ENCODE measurements at places on chromosomes 3 and 15.

GRCh38 chr15:68874788-68875187 is 54.1 kb upstream of the ANP32A start:
- DNase-seq = no peak

DNA sequence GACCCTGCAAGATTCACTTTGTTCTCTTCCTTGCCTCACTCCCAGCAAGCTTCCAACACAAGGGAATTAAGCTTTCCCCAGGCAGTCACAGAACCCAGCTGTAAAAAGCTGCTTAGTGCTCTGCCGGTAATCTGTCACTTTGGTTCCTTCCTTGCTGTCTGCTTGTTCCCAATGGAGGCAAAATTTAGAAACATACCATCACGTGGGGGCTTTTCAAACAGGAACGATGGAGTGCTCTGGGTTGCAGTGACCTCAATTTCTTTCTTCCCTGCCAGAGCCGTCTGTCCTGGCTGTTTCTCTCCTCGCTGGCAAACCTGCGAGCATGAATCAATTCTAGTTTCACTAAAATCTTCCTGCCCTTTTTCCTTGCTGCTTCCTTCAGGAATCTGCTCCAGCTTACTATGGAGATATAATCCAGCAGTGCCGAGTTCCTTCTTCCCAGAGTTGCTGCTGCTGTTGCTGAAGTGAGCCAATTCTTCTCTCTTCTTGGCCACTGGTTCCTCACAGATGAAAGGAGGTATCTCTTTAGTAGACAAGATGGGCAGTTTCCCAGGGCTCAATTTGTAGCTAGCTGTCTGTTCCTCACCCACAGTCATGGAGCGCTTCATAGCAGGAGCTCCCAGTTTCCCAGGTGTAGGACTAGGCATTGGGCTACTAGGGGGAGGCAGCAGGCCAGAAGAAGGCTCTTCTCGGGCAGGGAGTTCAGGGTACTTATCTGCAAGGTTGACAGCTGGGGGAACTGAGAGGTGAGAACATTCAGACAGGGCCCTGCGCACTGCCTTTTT is 88.1 kb downstream of the DHX30 start:
- DNase-seq = no peak

DNA sequence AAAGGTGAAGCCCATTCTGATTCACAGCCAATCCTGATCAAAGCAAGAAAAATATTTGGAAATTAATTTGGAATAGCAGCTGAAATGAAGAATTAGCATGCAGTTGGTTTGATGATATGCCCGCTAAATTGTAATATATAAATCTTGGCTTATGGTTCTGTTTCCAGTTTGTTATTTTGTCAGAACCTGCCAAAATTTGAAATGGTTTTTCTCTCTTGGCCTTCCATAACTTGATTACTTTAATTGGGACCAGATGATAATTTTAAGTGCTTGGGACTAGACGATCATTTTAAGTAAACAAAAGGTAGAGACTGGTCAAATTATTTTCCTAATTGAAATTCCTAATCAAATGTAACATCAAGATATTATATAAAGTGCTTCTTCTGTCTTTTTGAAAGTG is 842.4 kb downstream of the TBL1XR1 start:
- DNase-seq = no peak

DNA sequence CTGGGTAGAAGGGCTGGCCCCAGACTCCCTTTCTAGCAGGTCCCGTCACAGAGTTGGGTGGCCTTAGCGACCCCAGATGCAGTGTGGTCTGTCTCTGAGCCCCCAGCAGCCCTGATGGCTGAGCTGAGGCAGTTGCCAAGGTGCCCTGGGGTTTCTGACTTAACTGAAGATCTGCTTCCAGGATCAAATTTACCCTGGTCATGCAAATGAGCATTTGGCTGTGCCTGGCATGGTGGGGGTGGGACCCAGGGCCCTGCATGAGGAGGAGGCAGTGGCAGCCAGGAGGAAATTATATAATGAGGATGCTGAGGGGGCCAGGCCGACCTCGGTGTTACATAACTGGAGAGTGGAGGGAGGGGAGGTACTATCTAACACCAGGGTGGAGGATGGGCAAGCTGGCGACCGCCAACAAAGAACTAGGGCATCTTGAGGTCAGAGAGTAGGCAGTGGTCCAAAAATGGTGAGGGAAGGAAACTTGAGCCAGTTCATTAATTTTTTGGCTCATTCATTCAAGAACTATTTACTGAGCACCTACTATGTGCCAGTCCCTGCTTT is 16.4 kb downstream of the PLEKHO2 start:
- DNase-seq = no peak

DNA sequence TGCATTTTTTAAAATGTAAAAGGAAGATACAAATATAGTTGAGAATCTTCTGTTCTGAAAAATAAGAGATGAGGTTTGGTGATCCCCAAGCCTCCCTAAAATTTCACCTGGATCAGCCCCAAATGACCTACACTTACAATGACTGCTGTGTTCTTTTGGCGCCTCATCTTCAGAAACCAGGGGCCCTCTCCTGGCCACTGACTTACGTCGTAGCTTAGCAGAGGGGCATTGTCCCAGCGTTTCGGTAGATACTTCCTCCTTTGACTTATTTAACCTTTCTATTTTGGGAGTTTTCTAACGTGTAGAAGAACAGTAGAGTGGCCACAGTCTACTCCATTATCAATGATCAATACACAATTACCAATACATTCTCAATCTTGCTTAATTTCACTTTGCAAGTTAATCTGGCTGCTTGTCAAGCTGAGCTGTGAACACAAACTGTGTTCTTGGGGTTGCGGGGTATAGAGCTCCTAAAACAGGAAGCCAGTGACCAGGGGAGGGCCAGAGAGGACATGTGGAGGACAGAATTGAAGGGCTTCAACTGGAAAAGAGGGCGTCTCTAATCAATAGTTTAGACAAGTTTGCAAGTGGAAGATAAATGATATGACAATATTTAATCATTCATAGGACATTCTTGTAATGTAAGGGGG is 419.5 kb downstream of the LPP start:
- DNase-seq = no peak

DNA sequence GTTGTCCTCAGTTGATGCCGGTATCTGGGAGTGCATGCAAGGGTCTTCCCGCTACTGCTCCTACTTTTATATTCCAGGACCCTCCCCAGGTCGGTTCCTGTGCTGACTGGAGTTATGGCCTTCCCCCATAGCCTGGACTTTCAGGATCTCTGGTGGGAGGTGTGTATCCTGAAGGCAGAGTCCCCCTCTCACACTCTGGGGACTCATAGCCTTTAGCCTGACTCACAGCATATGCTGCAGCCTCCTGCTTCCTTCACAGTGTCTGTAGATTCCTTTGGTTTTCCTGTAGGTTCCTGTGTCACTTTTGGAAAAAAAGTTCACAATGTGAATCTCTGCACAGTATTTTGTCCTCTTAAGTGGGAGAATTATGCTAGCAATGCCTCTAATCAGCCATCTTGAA is 180.6 kb upstream of the RBMS3 start:
- DNase-seq = no peak

- DNase-seq = no peak
Measured at GRCh38 chr3:189833996-189834395, 202.8 kb downstream of the TP63 start.

- DNase-seq = peak; percentile 61
Measured at GRCh38 chr15:73305331-73306211, 63.2 kb downstream of the HCN4 start.

DNA sequence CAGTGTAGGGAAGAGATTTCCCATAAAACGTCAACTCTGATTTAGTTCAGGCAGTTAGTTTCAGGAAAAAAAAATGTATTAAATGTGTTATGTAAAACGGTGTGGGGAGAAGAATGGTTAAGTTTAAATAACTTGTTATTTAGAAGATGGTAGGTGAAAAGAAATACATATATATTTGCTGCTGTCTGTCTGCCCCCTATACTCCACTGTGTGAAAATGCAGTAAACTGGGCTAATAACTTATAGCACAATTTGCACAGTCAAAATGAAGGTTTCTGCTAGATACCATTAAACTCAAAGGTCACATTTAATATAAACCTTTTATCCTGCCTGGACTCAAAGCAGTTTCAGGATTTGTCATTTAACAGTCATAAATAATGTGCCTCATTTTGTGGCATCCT is 515.0 kb downstream of the FGF12 start:
- no peak for DNase-seq

- no peak for DNase-seq
Measured at GRCh38 chr15:50697109-50697797, 10.7 kb upstream of the TRPM7 start.
